HTR-8/SVneo (cell line): ENCODE measurements at places on chromosomes 3 and 15.
A peak's percentile ranks its signal among the peaks of the same experiment; 100 is the strongest.

GRCh38 chr3:30578986-30579579 lies 27.3 kb upstream of the TGFBR2 start:
- no peak for DNase-seq

- DNase-seq, result no peak
Measured at GRCh38 chr15:57671636-57672035, 34.9 kb upstream of the POLR2M start.

DNA sequence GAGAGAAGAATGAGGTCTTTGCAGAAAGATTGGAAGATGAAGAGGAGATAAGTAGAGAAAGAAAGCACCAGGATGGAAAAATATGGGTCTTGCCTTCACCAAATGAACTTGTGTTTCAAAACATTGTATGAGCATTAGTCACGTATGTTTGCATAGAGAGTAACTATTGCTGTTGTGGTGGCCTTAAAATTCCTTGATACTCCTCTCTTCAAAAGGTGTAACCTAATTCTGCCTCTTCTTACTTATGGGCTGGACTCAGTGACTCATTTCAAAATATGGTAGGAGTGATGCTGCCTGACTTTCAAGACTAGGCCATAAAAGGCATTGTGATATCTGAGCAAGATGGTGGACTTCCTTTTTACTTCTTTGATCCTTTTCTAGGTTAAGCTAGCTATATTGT lies 228.7 kb upstream of the ZNF385D start:
- DNase-seq, result no peak

DNA sequence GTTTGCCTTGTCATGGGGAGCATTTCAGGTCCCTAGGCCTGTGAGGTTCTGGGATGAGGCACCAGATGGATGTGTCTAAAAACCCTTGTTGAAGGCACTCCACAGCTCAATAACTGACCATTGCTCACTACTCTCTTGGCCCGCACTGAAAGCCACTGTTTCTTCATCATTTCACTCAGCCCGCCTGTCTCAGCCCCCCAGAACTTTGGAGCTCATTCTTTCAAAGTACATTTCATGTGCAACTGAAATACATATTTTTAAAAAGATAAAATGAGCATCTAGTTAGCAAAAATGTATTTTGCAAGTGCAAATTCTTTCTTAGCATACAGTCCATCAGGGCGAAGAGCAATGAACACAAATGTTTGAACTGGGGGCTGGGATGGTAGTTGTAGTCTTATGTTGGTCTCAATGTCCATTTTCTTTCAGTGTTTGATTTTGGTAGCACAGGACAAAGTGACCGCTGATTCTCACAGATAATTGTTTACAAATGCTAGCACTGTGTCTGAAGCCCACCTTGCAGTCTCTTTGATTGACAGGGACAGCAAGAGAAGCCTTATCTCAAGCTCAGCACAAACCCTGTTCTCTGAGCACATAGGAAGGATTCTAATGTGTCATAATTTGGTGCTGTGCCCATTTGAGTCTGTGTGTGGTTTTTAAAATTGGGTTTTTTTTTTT lies 19.6 kb downstream of the HEMK1 start:
- no peak for DNase-seq

DNA sequence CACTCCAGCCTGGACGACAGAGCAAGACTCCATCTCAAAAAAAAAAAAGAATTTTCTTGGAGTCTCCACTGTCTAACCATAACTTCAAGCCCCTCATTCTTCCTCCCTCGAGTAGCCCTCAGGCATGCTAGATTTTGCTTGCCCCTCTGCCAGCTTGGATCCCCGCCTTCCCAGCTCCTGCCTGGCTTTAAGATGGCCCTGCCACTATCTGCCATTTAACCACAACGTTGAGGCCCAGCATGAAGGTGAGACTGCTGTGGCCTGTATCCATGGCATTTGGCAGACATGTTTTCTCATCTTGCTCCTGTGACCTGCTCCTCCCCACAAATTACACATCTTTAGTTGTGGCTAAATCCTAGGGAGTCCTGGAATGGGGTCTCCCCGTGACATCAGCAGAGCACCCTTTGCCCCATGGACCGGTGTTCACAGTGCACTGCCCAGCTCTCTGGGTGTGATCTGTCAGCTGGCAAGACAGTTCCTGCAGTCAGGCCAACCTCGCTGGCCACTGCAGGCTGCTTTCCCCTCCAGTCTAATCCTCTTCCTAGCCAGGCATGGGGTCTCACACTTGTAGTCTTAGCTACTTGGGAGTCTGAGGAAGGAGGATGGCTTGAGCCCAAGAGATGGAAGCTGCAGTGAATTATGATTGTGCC lies 10.4 kb downstream of the VPS18 start:
- DNase-seq, result no peak

GRCh38 chr3:4271834-4272233 lies 31.3 kb upstream of the SETMAR start:
- peak; percentile 4 for DNase-seq

GRCh38 chr3:10561946-10562560 lies 56.7 kb upstream of the ATP2B2 start:
- DNase-seq, result no peak

DNA sequence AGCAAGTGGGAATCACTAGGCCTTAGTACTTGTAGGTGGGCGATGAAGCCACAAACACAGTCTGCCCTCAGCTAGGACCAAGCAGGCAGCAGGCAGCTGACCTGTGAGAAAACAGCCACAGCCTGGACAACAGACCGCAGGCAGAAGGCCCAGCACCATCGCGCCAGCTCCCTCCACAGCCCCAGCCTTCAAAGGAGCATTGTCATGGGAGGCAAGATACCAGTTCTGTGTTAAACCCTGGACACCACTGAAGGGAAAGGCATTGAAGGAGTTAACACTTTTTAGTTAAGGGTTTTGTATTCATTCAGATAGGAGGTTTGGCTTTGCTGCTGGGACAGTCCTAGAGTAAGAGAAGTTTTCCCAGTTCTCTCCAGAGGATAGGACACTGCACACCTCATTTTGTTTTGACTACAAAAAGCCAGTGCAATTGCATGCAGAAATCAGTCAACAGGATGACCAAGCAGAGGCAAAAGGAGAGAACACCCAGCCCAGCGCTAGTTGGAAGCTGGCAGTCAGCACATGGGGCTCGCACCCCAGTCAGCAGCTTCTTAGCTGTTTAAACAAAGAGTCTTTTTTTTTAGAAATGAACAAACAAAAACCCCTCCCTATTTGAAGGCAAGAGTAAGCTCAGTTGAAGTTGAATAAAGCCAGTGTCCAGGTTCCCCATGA lies 286.1 kb upstream of the TPM1 start:
- DNase-seq, result no peak

DNA sequence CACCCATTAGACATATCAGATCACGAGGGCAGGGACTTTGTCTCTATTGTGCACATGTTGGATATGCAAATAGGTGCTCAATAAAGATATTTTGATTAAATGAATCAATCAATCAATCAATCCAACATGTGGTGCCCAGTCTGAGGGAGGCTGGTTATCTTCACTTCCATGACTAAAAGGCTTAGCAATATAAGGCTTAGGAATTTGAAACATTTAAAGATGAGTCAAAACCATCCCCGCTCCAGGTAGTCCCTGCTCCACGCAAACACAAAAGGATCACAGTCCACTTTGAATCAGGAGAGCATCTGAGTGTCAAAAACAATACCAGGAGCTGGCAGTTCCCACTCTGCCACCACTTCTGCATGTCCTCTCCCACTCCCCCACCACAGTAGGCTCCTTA lies 25.8 kb upstream of the PRICKLE2 start:
- no peak for DNase-seq

GRCh38 chr3:50157827-50158529 lies 2.9 kb downstream of the SEMA3F start:
- no peak for DNase-seq

GRCh38 chr3:104878395-104878794 lies 488.3 kb upstream of the ALCAM start:
- DNase-seq, result no peak

DNA sequence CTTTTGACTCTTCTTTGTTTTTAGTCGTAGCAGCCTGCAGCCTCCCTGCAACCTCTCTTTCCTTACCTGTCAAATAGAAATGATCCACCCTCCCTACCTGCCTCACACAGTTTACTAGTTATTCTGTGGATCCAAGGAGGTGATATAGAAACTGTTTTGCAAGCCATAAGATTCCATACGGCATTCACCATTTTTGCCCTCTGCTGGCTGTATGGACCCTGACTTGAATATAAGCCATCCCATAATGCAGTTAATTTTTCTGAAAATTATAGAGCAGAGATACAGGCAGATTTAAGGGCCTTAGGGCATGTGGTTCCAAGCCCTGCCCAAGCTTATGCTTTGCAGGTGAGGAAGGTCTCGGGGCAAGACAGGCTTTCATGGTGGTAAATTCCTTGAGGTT lies 63.8 kb downstream of the CPN2 start:
- no peak for DNase-seq

- no peak for DNase-seq
Measured at GRCh38 chr3:40975711-40976121, 223.6 kb upstream of the CTNNB1 start.

DNA sequence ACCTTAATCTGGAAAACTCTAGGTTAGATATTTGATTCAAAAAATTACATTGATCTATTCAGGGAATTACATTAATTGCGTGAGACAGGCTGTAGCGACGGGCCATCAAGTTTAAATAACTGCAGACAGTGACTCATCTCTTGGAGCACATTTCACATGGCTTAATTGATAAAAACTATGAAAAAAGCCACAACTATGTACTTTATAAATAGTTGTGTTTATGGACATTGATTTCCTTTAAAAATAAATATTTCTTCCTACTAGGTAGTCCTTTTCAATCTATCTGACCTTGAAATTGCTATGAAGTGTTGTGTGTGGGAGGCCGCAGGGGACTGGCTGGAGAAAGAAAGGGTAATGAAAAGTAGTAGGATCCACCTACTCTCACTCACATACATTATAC lies 157.8 kb downstream of the IL1RAP start:
- DNase-seq, result peak; percentile 7

GRCh38 chr3:18892756-18893155 lies 255.6 kb upstream of the KCNH8 start:
- DNase-seq, result no peak

DNA sequence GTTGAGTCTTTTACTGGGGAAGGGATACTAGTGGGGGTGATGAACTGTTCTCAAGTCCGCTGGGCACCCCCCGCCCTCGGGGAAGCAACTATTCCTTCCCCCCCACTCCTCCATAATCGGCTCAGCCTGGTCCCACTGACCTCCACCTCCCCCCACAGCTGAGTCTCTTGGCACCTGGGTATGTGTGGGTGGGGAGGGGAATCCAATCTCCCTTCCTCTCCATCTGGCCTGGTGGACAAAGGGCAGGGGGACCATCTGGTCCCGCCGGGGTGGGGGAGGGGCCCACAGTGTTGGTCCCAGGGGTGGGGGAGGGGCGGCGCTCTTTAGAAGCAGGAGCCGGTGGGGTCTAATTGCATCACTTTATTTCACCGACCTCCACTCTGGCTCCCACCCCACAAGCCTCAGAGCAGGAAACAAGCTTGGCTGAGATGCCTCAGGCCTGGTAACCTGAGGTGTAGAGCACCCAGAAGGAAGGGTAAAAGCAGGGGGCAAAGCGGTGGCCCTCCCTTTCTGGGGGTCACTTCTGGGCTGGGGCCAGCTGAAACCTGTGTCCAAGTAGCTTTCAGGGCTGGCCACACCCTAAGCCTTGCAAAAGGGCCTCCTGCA lies 1.0 kb upstream of the PCBP4 start:
- DNase-seq, result peak; percentile 46

DNA sequence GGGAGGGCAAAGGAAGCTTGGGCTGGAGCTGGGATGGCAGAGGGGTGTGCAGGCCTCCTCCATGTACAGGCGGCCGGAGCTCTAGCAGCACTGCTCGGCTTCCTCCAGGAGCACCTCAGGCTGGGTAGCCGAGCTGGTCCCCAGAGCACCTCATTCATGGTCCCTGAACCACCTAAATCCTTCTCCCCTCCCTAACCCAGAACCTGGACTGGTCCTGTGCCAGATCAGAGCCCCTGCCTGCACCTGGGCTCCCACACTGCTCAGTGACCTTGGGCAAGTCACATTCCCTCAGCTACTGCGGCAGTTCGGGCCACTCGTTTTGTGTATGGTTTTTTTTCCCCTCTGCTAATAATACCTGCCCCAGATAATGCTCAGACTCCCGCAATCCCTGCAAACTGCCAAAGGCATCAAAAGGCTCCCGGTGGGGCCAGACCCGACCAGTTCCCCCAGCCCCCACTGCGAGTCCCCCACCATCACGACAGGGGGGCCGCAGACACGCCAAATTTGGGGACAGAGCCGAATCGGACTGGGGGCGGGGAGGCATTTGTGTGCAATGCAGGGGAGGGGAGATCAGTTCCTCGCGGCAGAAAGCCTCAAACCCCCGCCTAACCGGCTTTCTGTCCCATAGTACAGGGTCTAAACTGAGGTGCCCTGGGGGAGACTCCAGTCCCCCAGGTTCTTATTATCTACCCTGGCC lies 1.3 kb downstream of the SEMA7A start:
- no peak for DNase-seq

DNA sequence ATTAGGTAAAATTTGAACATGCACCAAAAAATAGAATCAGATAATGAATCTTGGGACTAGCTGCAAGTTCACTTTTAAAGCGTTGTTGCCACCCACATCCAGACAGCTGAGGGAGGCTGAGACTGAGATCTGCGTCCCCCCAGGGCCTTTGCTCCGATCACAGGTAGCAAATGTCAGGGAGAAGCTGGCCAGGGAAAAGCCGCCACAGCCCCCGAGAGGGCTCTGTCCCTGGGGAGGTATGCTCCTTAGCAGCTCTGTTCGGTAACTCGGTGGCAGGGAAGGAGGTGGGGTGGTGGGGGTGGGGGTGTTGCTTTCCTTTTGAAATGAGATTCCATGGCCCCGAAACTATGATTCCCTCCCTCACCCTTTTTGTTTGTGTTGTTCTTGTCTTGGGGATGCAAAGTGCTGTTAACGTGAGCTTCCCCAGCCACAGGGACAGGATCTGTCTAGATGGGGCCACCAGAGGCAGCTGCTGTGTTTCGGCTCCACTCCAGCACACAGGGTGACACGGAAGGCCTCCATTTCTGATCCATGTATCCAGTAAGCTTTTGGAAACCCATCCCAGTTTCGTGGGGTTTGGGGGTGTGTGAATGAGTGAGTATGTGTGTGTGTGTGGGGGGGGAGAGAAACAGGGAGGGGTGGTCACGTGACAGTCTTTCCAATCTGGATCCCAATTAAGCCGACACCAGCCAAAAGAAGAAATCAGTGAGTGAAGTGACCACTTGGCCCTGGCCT lies 1.1 kb upstream of the MINAR1 start:
- DNase-seq, result no peak

- DNase-seq, result no peak
Measured at GRCh38 chr3:97883736-97884135, 61.9 kb downstream of the CRYBG3 start.

- no peak for DNase-seq
Measured at GRCh38 chr3:45546126-45546620, 48.4 kb upstream of the LIMD1 start.

DNA sequence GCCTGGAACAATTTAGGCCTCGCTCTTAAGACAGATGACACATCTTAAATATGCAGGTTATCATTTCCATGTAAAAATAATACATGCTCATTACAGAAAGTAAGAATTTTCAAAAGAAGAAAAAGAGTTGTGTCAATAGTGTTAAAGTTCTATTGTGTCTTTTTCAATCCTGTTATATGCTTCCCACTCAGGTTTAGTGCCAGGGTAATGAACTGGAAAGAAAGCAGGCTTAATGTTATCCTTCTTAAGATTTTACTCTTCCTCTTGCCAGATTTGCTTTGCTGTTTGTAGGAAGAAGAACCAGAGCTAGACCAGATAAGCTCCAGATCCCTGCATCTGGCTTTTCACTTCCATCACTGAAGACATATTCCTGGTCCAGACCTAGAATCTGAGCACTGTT lies 128.6 kb downstream of the TPRG1 start:
- DNase-seq, result no peak

GRCh38 chr3:72196377-72196929 lies 411.5 kb upstream of the PROK2 start:
- DNase-seq, result no peak

- DNase-seq, result no peak
Measured at GRCh38 chr3:194806991-194807630, 121.4 kb downstream of the FAM43A start.
